ENCODE measurements at places on chromosomes 12 and 14.

DNA sequence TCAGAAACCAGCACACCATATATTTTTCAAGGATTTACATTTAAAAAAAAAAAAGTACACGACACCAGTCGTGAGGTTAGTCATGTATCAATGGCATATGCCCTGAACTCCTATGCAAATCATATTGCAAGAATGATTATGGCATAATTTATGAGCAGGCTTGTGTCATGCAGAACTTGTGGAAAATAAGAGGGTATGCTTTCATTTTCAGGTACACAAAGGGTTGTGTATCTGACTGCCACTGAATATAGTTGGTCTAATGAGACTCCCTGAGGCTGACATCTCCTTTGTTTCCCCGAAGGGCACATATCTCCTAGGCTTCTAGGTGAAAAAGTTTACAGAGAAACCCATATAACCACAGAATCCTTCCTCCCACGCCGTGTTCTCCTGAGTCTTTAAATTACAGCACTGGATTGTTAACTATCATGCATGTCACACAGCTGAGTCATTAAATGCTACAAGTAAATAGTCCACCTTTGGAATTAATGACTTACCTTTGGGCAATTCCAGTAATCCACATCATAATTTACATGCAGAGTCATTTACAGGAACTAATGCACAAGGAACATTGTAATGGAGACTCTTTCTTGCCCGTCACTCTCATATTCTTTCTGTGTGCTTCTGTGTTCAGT, 356.7 kb upstream of the DIO2 start:
- peak; percentile 60 for DNase-seq

GRCh38 chr12:2322554-2323120, 269.9 kb downstream of the CACNA1C start:
- peak; percentile 29 for DNase-seq

- DNase-seq = no peak
These were observed 78.8 kb downstream of the SEC23A start for GRCh38 chr14:39023939-39024871.

DNA sequence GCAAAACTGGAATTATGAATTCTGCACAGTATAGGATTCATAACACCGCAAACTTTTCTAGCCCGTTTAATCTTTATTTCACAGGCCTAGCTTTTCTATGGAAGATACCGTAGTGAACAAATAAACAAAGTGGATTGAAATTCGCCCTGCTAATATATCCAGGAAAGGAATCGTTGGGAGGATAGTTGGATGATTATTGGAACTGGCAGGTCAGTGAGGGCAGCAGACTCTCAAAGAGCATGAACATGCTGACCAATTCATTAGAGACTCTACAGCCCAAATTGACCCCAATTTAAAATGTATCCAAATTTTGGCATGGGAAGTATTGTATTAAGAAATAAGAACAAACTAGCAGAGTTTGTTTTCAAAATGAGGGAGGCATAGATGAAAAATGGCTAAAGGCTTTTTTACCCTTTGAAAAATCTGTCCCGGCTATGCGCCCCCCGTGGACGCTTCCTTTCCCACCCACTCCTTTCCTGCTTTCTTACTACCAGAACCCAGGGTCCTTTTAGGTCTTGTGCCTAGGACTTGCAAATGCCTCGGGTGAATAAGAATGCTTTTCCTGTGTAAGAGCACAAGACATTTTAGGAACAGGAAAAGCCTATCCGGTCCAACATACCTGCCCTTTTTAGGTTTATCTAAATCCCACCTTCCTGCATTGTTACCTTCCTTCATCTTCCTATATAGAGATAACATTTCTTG, 84.6 kb upstream of the PTPRB start:
- DNase-seq = no peak

All from RWPE2 (cell line).